ENCODE measurements at places on chromosomes 6 and 20. TPM values are rescaled to one million over a fixed set of nuclear protein-coding genes. Genes with fewer than 3 reads are reported as not detected.

NKX2-2 gene
- total RNA-seq: 0.31 TPM

ZKSCAN3 gene
- total RNA-seq: 12.8 TPM

GJA10 gene
- total RNA-seq: not detected

DNAH8 gene
- under 0.01 TPM for total RNA-seq

GPR63 gene
- total RNA-seq: 22.8 TPM

SLC22A23 gene
- total RNA-seq: 96.7 TPM

NRSN1 gene
- 31.6 TPM for total RNA-seq

MUCL3 gene
- not detected for total RNA-seq

SLC26A8 gene
- 3.8 TPM for total RNA-seq

TBXT gene
- total RNA-seq: not detected

GGT7 gene
- total RNA-seq: 26.9 TPM

LINC00237 gene
- 2.8 TPM for total RNA-seq

PLA2G7 gene
- 1.9 TPM for total RNA-seq

MLIP gene
- total RNA-seq: 10.6 TPM

CDH4 gene
- 44.4 TPM for total RNA-seq

GINS1 gene
- total RNA-seq: 6.9 TPM

CDK5RAP1 gene
- 39.8 TPM for total RNA-seq

PCIF1 gene
- 23.8 TPM for total RNA-seq

PLCG1 gene
- total RNA-seq: 264 TPM

GABRR2 gene
- total RNA-seq: 0.63 TPM

IFT52 gene
- 52.0 TPM for total RNA-seq

PLEKHG1 gene
- 9.4 TPM for total RNA-seq

ANGPT4 gene
- not detected for total RNA-seq

PBX2 gene
- 27.2 TPM for total RNA-seq

ITPR3 gene
- total RNA-seq: 1.9 TPM

PAK5 gene
- 67.0 TPM for total RNA-seq

GRM1 gene
- 25.0 TPM for total RNA-seq
